HTR-8/SVneo (cell line): ENCODE measurements at places on chromosomes 4 and X.
A peak's percentile ranks its signal among the peaks of the same experiment; 100 is the strongest.

GRCh38 chr4:126752126-126752525, 880.6 kb upstream of the INTU start:
- no peak for DNase-seq

GRCh38 chr4:139297001-139297410, 4.3 kb upstream of the NAA15 start:
- no peak for DNase-seq

GRCh38 chr4:41418444-41418843, 119.5 kb upstream of the LIMCH1 start:
- no peak for DNase-seq

GRCh38 chrX:72381439-72382201, 75.9 kb upstream of the CITED1 start:
- no peak for DNase-seq

- peak; percentile 6 for DNase-seq
Observed at GRCh38 chrX:33725535-33726210, 406.4 kb downstream of the FAM47A start.

- DNase-seq, result peak; percentile 31
Observed at GRCh38 chr4:151644622-151645021, 116.2 kb downstream of the GATB start.
